ENCODE measurements at places on chromosomes 4 and X.

GRCh38 chrX:14712096-14712495 is 160.8 kb downstream of the FANCB start:
- DNase-seq, result no peak

DNA sequence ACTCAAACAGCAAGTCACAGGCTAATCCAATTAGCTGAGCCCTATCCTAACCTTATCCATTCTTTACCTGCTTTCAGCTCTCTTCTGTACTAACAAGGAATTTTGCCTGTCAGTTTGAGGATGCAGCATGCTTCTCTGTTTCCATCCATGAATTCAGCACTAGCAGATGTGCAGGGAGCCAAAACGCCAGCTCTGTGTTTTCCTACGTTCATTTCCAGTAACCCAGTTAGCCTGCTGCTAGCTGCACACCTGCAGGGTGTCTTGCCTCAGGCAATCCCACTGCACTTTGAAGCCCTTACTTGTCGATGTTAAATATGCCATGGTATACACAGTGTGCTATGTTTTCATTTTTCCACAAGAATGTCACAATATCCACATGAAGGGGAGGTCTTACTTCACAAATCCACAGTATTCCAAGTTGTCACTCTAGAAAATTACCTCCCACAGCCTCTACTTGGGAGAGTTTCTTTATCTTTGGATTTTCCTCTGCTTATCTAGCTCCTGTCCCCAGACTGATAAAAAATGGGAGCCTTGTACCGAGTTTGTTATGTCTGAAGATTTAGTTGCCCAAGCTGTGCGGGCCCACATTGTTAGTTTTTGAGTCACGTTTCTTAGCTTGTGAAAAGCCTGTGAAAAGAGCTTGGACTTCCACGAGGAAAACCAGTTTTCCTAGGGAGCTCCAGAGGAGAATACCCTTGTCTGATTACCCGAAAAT is 127.6 kb upstream of the HHIP start:
- DNase-seq, result no peak

DNA sequence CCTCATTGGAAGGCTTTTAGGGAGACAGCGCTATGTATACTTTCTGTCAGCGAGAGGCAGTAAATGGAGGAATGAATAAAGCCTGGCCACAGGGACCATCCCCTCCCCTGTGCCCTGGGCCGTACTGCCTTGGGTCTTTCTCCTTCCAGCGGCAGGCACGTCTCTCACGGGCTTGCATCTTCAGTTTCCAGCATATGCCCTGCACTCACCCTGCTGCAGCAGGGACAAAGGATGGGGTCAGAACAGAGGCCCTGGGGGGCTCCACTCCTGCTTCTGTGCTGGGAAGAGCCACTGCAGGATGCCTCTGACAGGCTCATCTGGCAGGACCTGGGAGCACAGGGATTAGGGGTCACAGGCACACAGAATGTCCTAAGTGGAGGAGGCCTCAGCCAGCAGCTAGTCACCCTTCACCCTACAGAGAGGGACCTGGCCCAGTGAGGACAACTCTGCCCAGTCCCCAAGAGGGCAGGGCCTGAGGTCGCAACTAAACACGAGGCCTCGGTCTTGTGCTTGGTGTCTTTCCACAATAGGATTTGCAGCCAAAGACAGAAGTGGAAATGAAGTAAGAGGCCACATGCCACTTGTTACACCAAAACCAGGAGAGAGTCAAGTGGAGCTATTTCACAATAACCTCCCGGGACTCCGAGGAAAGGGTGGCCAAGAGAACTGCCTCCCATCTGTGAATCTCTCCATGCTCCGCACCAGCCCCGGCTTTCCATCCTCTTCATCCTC is 150.8 kb downstream of the AFAP1 start:
- DNase-seq, result no peak

- DNase-seq, result no peak
Measured at GRCh38 chrX:66039944-66040343, at the start of gene VSIG4. TSS of gene VSIG4 (minus strand) at chrX:66040080. CDS start at chrX:66039998, 82 bp downstream.

DNA sequence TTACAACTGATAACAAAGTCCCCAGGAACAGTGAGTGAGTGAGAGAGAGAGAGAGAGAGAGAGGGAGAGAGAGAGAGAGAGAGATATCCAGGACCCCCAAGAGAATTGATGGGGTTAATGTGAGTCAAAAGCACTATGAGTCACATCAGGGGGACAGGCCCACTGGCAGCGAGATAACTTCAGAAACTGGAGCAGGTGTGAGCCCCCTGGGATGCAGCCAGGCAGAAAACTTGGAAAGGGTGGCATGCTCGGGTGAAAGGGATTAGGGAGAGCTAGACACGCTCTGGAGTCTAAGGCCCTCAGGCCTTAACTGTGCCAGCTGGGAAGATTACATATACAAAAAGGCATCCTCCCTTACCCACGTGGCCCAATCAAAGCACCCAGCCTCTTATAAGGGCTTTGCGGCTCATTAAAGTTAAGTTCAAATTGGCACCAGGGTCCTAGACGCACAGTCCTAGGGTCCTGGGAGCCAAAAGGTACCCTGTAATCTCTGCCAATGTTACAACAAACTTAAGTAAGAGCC is 841 bp downstream of the ACOT9 start:
- no peak for DNase-seq
